ENCODE measurements at places on chromosomes 7 and 10. TPM values are rescaled to one million over a fixed set of nuclear protein-coding genes. Genes with fewer than 3 reads are reported as not detected.
A peak's percentile ranks its signal among the peaks of the same experiment; 100 is the strongest.

ADCY1 gene
- 0.38 TPM for total RNA-seq

ESYT2 gene
- 66.2 TPM for total RNA-seq

GRCh38 chr7:151008511-151009323 lies 15.6 kb downstream of the ATG9B start:
- peak; percentile 65 for DNase-seq
- peak overlapping the region; percentile 43 for H3K27ac ChIP-seq
- H3K4me3 ChIP-seq, result peak overlapping the region; percentile 43
- H3K27me3 ChIP-seq, result peaks cover 12% of the 10 kb centered on the region
- H3K4me1 ChIP-seq, result peaks cover 48% of the 10 kb centered on the region

- H3K27me3 ChIP-seq, result no peaks in the 10 kb centered on the region
- H3K4me1 ChIP-seq, result no peaks in the 10 kb centered on the region
- H3K4me3 ChIP-seq, result no peak within 1 kb of the TSS
- no peaks in the 10 kb centered on the region for H3K36me3 ChIP-seq
- DNase-seq, result no peak
Observed at GRCh38 chr10:49298983-49299815, at the start of gene C10orf71. Gene C10orf71 (plus strand): TSS chr10:49299170. CDS start chr10:49322546, 23,376 bp downstream.

- no peak overlapping the region for H3K27ac ChIP-seq
- H3K36me3 ChIP-seq, result no peaks in the 10 kb centered on the region
- H3K27me3 ChIP-seq, result peaks cover 34% of the 10 kb centered on the region
- DNase-seq, result no peak
Observed at GRCh38 chr10:97770255-97770654, 1.5 kb downstream of the SFRP5 start.

- peaks cover 11% of the 10 kb centered on the region for H3K36me3 ChIP-seq
- H3K27me3 ChIP-seq, result no peaks in the 10 kb centered on the region
- H3K4me1 ChIP-seq, result no peaks in the 10 kb centered on the region
Observed at GRCh38 chr7:127943541-127944521, 87.4 kb downstream of the LRRC4 start.

ASAH2 gene
- total RNA-seq, result 1.4 TPM

EBF3 gene
- 1.5 TPM for total RNA-seq

GRCh38 chr7:110637252-110637651 lies 453.7 kb upstream of the LRRN3 start:
- H3K36me3 ChIP-seq, result no peaks in the 10 kb centered on the region
- no peaks in the 10 kb centered on the region for H3K27me3 ChIP-seq
- H3K4me1 ChIP-seq, result no peaks in the 10 kb centered on the region
- H3K4me3 ChIP-seq, result no peak overlapping the region

GPER1 gene
- 0.99 TPM for total RNA-seq

BTBD16 gene
- total RNA-seq, result 0.14 TPM

Measured in thymus (tissue), 14 donors.